ENCODE measurements at places on chromosomes 4 and X. TPM values are rescaled to one million over a fixed set of nuclear protein-coding genes. Genes with fewer than 3 reads are reported as not detected.

DNA sequence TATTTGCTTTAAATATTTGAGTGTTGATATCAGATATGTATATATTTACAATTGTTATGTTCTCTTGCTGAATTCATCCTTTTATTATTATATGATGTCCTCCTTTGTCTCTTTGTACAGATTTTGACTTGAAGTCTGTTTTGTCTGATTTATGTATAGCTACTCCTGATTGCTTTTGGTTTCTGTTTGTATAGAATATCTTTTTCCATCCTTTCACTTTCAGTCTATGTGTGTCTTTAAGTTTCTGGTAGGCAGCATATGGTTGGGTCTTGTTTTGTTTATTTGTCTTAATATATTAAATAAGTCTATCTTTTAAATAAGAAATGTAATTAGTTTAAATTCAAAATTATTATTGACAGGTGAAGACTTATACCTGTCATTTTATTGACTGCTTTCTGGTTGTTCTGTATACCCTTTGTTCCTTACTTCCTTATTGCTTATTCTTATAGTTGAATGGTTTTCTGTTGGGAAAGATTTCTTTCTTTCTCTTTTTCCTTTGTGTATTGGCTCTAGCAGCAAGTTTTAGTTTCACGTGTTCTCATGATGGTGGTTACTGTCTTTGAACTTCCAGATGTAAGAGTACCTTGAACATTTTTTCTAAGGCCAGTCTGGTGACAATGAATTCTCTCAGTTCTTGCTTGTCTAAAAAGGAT, 31.1 kb downstream of the RAB28 start:
- DNase-seq = no peak

DNA sequence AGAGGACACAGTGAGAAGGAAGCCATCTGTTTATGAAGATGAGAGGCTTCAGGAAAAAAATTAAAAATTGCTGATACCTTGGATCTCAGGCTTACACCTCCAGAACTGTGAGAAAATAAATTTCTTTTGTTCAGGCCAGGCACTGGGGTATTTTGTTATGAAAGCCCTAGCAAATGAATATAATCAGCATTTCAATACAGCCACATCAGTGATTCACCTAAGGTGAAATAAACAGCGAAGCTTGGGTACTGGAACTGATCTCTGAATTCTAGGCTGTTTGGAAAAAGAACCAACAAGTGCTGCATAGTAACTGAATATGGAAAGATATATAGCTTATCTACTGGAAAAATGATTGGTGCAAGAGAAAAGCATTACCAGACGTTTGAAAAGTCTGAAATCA, 88.5 kb downstream of the PDS5A start:
- no peak for DNase-seq

Gene SOX3
- polyA plus RNA-seq = not detected

Gene L1CAM
- 2.0 TPM for polyA plus RNA-seq

DNA sequence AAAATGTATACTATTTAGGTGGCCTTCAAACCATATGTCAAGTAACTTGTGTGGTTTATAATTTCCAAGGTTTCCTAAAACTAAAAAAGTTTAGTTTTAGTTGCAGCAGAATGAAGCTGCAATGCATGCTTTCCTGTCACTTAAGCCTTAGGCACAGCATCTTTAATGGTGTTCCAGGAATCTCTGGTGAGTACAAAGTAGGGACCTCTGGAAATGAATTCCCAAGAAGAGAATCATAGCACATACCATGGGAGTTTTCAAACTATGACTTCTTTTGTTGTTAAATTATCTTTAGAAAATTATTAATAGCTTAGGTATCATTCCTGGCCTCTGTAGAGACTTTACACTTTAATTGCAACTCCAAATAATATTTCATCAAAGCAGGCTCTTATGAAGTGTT, 1005.9 kb upstream of the PABPC4L start:
- no peak for DNase-seq

GRCh38 chr4:66876946-66877345, 668.4 kb downstream of the CENPC start:
- DNase-seq = no peak

DNA sequence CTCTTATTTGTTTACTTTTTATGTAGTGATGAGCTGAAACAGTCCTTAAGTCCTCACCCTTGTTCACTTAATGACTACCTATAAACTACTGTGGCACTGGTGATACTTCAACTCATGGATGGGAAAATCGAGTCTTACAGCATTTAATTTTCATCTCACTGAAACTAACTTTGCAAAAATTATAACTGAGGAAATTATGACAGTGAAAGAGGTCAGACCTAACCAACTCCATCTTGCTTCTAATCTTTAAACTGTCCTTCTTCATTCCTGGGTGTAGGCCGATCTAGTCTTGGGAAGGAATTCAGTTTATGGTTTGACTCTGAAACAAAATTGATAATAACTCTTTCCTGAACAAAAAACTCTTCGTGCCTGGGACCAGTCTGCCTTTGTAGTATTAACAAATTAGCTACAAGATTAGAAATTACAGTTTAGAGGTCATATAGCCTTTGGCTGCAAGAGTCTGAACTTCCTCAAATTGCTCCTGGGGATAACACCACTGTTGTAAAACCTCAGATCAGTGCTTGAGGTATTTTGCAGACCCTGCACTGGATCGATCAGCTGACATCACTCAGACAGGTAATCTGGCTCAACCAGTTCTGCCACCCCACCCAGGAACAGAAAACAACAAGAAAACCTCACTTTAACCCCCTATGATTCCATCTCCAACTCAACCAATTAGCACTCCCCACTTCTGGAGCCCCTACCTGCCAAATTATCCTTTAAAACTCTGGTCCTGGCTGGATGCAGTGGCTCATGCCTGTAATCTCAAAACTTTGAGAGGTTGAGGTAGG, 995.7 kb upstream of the PRKX start:
- no peak for DNase-seq

Data from HepG2 (cell line).